ENCODE measurements at places on chromosomes 11 and 22.

DNA sequence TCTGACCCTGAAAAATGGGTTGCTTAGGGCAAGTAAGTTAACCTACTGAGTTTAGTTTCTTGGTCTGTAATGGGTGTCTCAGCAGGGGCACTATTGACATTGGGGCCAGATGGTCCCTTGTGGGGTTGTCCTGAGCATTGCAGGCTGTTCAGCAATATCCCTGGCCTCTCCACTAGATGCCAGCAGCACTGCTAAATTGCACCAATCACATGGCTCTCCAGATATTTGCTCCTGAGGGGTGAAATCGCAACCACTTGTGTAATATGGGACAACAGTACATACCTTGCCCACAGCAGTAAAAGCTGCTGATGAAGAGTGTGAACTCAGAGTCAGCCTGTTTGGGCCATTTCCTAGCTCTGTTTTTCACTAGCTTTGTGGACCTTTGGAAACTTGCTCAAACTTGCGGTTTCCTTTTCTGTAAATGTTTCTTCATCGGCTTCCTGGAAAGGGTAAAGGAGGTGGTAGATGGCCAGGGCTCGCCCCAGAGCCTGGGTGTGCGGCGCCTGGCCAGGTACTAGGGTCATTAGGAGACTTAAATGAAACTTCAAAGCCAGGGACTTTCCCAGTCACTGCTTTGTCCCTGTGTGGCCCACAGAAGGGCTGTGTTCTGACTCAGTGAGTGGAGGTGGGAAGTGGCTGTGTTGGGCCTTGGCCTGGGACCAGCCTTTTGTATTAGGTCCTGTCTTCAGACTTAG lies 13.0 kb downstream of the NCF4 start:
- DNase-seq = no peak

DNA sequence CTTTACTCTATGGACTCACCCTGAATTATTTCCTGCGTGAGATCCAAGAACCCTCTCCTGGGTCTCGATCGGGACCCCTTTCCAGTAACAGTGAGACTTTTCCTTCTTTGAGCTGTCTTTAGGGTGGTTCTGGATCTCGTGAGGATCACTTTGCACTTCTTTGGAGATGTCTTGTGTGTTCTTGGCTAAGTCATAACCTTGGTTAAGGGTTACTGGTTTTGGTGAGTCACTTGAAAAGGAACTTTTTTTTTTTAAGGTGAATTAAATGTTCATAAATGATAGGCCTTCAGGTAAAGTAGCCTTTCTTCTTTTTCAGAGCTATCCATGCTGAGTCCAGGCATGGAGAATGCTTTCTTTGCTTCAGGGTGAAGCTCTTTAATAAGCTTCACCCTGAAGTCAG lies 19.4 kb upstream of the GSTP1 start:
- no peak for DNase-seq

GRCh38 chr22:22584722-22585121 lies 25.7 kb upstream of the PRAME start:
- no peak for DNase-seq

DNA sequence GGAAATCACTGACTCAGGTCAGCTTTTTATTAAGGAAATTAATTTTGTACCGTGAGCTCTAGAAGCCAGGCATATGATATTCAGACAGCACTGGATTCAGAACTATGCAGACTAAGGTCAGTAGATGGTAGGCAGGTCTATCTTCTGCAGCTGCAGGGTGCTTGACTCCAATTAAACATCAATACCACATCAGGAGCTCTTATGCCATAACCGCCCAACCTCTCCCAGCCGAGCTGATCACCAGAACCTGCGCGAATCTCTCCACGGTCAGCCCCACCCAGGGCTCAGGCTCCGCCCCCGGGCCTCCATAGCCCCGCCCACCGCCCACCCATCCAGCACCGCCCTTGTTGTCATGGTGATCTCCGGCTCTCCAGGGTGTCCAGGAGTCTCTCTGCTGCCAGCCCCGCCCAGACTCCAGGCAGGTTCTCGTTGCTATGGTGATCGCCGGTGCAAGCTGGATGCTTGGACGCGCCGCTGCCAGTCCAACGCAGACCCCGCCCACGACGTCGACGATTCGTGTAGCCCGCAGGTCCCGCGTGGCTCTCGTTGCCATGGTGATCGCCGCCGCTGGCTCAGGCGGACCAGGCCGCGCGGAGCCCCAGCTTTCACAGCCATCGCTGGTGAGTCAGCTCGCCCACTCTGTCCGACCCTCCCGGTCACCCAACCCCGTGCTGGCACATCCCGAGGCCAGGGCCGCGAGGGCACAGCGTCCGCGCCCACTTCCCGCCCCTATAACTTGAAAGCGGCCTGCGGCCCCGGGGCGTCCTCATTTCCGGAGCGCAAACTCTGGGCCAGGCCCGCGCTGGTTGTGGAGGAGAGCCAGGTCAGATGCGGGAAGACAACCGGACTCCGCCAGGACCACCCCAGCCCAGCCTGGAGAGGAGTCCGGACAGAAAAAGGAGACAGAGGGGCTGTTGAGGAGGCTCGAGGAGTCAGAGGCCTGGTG lies at the start of gene RAB36:
RAB36 (plus strand) TSS at position 546 of the 946 bp plus-strand sequence. CDS start 1,140 bp downstream, outside the sequence.
- DNase-seq = peak; percentile 92

- DNase-seq = no peak
Measured at GRCh38 chr22:17950651-17951214, 73.6 kb downstream of the MICAL3 start.

DNA sequence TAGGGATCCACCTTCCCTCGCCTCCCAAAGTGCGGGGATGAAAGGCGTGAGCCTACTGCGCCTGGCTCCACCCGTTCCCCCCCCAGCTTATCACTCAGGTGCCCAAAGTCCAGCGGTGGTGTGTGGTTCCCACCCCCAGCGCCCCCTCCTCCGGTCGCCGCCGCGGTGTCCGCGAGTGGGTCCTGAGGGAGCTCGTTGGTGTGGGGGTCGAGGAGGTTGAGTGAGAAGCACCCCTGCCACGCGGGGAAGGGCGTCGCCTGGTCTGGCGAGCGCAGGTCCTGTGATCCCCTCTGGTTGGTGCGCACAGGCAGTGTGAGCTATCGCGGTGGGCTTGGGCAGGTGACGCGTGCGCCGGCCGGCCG lies 3900.6 kb upstream of the OR11H1 start:
- DNase-seq = no peak

GRCh38 chr11:87870086-87870485 lies 305.2 kb downstream of the RAB38 start:
- no peak for DNase-seq

DNA sequence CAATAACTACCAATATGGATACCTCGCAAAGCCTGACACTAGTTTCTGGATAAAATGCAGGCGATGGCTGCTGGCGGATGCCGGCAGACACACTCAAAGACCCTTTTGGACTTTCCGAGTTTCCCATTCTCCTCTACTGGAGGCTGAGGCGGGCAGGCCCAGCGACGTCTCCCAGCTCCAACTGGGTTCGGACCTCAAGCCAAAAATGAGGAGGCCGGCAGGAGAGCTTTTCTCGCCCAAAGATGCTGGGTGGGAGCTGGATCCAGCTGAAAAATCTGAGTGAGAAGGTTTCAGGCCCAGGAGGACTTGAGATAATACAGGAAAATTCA lies 428 bp upstream of the FEZ1 start:
- no peak for DNase-seq

- no peak for DNase-seq
Measured at GRCh38 chr22:41831828-41832552, 915 bp upstream of the SREBF2 start.

DNA sequence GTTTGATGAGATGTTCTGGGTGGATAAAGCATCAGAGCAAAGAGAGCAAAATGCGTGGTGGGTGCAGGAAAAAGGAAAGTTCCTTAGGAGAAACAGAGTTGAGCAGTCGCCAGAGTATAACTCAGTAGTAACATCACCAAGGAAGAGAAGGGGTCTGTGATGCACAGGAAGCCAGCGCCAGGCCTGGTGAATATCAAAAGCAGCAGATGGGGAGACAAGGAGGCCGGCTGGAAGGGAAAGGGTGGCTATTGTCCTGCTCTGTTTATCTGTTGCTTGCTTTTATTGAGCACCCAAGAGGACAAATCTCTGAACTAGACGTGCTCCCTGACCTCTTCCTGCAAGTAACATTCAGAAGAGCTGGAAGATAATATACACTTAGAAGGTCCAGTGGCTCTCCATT lies 52.7 kb upstream of the GRAMD1B start:
- DNase-seq = no peak

GRCh38 chr22:47622541-47622940 lies 860.1 kb downstream of the TBC1D22A start:
- no peak for DNase-seq

GRCh38 chr22:37169947-37170688 lies 17.9 kb downstream of the C1QTNF6 start:
- DNase-seq = no peak

- no peak for DNase-seq
Measured at GRCh38 chr11:134124660-134125451, 56.0 kb downstream of the JAM3 start.

DNA sequence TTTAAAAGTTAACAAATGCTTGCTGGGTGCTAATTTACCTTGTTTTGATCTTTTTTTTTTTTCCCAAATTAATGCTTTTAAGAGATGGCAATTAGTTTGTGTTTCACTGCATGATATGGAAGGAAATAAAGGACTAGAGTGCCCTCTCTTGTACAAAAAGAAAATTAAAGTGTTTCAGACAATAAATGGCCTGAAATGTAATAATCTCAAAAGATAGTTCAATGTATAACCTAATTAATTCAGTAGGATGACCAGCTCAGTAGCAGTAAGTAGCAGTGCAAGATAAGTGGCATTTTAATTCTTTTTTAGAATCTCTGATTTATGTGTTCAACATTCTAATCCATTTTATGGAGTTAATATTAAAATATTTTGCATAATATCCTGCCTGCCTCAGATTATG lies 39.9 kb upstream of the MYO18B start:
- no peak for DNase-seq

DNA sequence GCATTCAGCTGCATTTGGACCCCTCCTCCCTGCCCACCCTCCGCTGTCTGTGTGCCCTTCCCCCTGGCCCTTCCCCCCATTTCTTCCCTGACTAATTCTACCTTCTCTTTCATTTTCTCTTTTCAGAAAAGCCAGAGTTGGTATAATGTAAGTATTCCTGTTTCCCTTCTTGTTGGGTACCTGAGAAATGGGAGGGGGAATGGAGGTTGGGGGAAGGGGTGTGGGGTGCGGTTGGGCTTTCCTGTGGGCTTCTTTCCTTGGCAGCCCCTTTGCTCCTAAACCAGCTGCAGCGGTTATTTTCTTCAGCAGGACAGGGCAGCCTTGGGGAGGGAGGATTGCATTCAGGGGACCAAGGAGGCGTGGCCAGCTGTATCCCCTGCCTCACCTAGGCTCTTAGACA lies 70.2 kb downstream of the SCN3B start:
- DNase-seq = no peak

All from esophagus squamous epithelium (tissue), 5 donors.